ENCODE measurements at places on chromosomes 12 and 14.

DNA sequence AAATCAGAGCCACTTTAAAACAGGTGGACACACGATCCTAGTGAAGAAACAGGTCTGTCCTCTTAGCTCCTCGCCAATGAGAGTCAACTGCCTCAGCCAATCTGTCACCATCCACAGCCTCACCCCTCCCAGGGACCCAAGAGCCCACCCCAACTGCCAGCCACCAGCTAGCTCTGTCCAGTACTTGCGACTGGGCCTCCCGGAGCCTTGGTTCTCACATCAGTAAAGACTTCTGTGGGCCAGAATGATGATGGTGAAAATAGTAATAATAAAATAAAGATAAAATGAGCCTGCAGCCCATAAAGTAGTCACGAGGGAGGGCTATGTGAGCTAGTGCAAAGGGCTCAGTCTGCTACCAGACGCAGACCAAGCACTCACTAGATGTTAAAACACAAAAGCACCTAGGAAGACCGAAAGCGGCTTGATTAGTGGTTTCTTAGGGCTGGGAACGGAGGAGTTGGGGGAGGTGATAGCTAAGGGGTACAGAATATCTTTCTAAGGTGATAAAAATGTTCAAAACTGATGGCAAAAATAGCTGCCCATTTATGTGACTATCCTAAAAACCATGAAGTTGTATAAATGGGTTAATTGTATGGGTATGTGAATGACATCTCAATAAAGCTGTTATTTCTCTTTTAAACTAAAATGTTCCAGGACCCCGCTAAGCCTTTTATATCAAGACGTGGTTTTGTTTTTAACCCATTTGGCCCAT, 39.8 kb downstream of the ACTN1 start:
- no peak for DNase-seq

- no peak for DNase-seq
Observed at GRCh38 chr14:34356264-34356654, 105.8 kb downstream of the SPTSSA start.

DNA sequence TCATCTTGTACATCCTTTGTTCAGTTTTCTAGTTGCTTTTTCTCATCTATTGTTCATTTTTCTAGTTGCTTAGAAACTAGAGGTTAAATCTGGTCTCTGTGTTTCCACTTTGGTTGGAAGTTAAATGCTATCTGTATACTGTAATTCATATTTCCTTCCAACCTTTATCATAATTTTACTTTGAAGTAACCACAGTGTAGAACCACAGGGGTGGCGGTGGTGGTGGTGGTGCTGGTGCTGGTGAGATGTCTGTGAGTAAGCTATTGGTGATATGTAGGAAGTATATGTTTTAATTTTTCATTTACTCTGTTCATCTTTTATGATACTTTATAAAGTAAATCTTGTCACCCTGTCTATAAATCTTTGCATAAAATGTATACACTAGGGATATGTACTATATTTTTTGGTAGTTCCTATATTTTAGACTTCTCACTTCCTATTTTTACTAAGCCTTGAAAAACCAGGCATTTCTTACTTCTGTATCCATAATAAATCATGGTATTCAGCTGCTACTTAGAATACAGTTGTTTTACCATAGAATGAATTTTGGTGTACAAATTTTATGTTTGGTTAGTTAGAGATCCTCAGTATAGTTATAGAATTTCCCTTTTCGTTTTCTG, 31.9 kb downstream of the CCDC91 start:
- DNase-seq: no peak

GRCh38 chr14:54712465-54713200, 145.7 kb downstream of the SAMD4A start:
- DNase-seq: no peak

DNA sequence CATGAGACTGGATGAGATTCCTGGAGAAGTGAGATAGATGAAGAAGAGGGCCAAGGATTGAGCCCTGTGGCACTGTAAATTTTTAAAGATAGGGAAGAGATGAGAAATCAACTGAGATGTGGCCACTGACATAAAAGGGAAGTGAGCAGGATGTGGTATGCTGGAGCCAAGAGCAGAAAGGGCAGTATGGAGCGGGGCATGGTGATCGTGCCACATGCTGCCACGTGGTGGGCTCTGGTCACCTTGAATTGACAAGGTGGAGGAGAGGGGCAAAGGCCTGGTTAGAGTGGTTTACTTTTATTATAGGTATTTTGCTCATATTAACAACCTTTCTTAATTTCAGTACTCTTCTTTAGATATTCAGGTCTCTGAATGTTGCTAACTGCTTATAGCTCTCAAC, 257.9 kb downstream of the NEDD1 start:
- no peak for DNase-seq

- no peak for DNase-seq
Observed at GRCh38 chr12:43028826-43029225, 439.3 kb upstream of the PRICKLE1 start.

DNA sequence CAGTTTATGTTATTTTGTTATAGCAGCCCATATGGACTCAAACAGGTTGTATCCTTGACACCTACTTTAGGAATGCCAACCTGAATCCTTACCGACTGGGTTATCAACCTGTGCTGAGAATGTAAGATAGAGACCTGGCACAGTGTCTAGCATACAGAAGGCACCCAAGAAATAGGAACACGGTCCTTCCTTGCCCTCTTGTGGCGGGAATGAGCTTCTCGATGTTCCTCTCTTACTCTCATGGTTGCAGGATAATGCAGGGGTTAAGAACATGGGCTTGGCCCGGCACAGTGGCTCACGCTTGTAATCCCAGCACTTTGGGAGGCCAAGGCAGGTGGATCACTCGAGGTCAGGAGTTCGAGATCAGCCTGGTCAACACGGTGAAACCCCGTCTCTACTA, 6.5 kb downstream of the C12orf43 start:
- DNase-seq: peak; percentile 1

- DNase-seq: no peak
Observed at GRCh38 chr14:54342806-54343205, 54.0 kb upstream of the CDKN3 start.

DNA sequence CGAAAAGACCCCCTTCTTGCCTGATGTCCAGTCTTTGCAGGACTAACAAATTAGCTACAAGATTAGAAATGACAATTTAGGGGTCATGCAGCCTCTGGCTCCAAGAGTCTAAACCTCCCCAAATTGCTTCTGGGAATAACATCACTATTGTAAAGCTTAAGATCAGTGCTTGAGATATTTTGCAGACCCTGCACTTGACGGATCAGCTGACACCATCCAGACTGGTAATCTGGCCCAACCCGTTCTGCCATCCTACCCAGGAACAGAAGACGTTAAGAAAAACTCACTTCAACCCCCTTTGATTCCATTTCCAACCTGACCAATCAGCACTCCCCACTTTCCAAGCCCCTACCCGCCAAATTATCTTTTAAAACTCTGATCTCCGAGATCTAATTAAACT, 236.7 kb upstream of the KRR1 start:
- no peak for DNase-seq

GRCh38 chr14:68585690-68586089, 207.2 kb downstream of the ZFP36L1 start:
- no peak for DNase-seq

DNA sequence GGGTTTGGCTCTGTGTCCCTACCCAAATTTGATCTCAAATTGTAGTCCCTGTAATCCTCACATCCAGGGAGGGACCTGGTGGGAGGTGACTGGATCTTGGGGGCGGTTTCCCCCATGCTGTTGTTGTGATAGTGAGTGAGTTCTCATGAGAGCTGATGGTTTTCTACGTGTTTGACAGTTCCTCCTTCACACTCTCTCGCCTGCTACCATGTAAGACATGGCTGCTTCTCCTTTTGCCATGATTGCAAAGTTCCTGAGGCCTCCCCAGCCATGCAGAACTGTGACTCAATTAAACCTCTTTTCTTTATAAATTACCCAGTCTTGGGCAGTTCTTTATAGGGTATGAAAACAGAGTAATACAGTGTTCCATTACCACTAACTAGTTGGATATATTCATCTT, 10.3 kb upstream of the LRRC23 start:
- no peak for DNase-seq

DNA sequence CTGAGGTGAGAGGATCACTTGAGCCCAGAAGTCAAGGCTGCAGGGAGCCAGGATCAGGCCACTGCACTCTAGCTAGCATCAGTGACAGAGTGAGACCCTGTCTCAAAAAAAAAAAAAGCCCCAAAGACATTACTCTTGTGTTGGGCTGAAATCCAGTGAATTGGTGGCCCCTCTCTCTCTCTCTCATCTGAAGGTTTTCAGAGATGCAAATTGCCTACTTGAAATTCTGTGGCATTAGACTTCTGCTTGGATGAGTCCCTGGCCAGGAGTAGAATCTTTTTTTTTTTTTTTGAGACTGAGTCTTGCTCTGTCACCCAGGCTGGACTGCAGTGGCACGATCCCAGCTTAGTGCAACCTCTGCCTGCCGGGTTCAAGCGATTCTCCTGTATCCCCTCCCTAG, 112.0 kb upstream of the ATF7IP start:
- no peak for DNase-seq

DNA sequence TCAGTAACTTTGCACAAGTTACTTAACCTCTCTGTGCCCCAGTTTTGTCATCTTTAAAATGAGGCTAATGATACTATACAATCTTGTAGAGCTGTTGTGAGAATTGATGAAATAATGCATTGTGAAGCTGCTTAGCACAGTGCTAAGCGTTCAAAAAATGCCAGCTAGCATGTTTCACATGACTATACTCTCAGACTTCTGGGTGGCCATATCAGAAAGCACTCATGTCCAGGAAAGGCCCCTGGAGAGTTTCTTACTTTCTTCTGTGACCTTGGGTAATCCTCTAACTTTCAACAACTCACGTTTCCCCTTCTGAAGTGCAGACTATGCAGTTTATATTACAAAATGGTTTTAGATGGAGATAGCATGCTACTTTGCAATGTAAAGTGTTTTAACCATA, 68.1 kb downstream of the TPH2 start:
- no peak for DNase-seq

DNA sequence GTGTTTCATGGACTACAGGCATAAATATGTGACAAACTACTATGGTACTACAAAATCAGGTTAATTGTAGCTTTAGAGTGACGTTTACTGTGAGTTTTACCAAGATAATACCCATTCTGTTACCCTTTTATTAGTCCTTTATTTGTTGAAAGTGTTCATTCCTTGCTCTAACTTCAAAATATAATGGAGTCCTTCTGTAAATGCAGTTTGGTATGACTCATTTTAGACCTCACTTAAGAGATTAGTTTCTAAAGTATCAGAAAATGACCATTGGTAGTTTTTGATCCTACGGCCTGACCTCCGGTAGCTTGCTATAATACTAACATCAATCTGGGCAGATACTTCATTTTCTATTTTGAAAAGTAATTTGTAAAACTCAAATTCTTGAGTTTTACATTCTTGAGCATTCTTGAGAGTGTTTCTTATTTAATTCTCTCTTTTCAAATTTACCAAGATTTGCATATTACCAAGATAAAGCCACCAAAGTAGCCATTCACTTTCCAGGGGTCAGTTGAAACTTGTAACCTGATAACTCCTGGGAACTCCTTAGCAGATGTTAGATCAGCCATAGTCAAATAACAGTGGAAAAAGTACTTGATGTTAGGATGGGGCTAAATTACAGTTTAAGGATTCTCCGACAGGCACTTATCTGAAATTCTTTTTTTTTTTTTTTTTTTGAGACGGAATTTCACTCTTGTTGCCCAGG, 4.2 kb downstream of the HSPA2 start:
- no peak for DNase-seq

GRCh38 chr14:29273513-29273912, 506.9 kb downstream of the FOXG1 start:
- no peak for DNase-seq

DNA sequence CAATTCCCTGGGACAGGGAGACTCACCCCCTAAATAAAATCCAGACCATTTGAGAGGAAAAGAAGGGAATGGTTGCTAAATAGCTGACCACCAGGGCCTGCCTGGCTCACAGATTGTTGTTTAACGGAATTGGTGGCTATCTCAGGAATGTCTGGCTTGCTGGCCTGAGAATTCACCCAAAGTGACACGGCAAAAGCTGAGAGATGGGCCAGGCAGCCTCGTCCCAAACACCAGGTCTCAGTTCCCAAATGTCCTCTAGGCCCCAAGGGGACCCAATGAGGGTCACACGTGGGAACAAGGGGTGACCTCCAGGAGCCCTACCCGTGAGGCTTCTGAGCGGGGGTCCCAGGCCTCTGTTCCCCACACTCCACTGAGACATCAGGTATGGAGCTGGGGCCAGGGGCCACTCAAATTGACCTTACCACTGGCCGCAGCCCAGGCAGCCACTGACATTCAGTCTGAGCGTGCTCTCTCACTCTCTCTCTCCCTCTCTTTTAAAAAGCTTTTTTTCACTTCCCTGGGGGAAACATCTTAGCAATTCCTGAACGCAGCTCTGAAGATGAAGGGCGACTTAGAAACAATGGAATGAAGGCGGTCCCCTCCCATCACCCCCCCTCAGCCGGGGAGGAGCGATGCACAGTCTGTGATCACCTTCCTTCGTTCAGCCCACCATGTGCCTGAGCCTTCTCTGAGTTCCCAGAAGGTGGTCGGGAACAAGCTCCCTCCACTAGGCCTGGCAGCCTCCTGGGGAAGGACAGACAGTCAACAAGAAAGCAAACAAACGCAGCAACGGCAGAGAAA, 131.2 kb downstream of the SCARB1 start:
- no peak for DNase-seq

All from GF-D8 (cell line).